ENCODE measurements at places on chromosomes 5 and 9. TPM values are rescaled to one million over a fixed set of nuclear protein-coding genes. Genes with fewer than 3 reads are reported as not detected.

DNA sequence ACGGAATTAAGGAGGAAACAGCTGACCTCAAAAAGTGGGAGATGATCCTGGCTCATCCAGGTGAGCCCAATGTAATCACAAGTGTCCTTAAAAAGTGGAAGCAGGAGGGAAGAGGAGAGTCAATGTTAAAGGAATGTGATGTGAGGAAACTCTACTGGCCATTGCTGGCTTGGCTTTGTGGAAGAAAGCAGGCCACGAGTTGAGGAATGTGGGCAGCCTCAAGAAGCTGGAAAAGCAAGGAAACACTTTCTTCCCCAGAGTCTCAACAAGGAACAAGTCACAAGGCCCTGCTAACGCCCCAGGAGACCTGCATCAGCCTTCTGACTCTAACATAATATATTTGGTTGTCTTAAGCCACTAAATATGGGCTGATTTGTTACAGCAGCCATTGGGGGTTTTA, 252.8 kb downstream of the PSAT1 start:
- H3K4me3 ChIP-seq, result no peak overlapping the region
- no peak overlapping the region for H3K27ac ChIP-seq
- no peak for DNase-seq
- H3K27me3 ChIP-seq, result no peaks in the 10 kb centered on the region
- H3K36me3 ChIP-seq, result no peaks in the 10 kb centered on the region

- no peak overlapping the region for H3K4me3 ChIP-seq
- no peak for DNase-seq
- H3K36me3 ChIP-seq, result no peaks in the 10 kb centered on the region
- H3K27ac ChIP-seq, result no peak overlapping the region
Measured at GRCh38 chr9:113231701-113232100, 10.4 kb downstream of the SLC31A1 start.

DNA sequence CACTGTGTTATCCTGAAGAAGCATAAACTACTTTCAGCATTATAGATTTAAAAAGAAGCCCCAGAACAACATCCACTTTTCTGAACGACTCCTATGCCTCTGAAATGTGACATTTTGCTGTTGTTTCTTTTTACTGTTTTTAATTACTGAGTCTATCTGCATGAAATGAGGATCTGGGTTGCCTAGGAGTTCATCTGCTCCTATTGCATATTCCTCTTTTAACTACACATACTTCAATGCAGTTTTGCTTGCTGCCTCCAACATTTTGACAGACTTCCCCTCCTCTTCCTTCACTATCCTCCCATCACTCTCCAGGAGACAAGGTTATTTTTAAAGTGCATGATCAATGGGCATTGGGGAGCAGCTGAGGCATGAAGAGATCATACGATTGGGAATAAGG, 164.5 kb downstream of the TMC1 start:
- no peak overlapping the region for H3K27ac ChIP-seq
- no peak overlapping the region for H3K4me3 ChIP-seq
- no peaks in the 10 kb centered on the region for H3K4me1 ChIP-seq
- no peaks in the 10 kb centered on the region for H3K27me3 ChIP-seq
- H3K36me3 ChIP-seq, result no peaks in the 10 kb centered on the region

- no peaks in the 10 kb centered on the region for H3K4me1 ChIP-seq
- peaks cover 77% of the 10 kb centered on the region for H3K36me3 ChIP-seq
- H3K27ac ChIP-seq, result no peak overlapping the region
- no peak for DNase-seq
Measured at GRCh38 chr5:1471997-1472963, 27.0 kb upstream of the SLC6A3 start.

GRCh38 chr9:89213396-89213880, 34.8 kb upstream of the SHC3 start:
- H3K27ac ChIP-seq, result no peak overlapping the region
- H3K36me3 ChIP-seq, result no peaks in the 10 kb centered on the region
- H3K4me3 ChIP-seq, result no peak overlapping the region
- H3K27me3 ChIP-seq, result no peaks in the 10 kb centered on the region
- no peak for DNase-seq

GRCh38 chr9:138038244-138038671, 160.7 kb downstream of the CACNA1B start:
- H3K36me3 ChIP-seq, result no peaks in the 10 kb centered on the region
- no peaks in the 10 kb centered on the region for H3K4me1 ChIP-seq
- no peak overlapping the region for H3K27ac ChIP-seq
- no peak for DNase-seq
- no peak overlapping the region for H3K4me3 ChIP-seq
- H3K27me3 ChIP-seq, result no peaks in the 10 kb centered on the region

- no peaks in the 10 kb centered on the region for H3K4me1 ChIP-seq
- H3K4me3 ChIP-seq, result no peak overlapping the region
- H3K36me3 ChIP-seq, result no peaks in the 10 kb centered on the region
Measured at GRCh38 chr5:58330781-58331180, 129.1 kb downstream of the PLK2 start.

- peaks cover 21% of the 10 kb centered on the region for H3K4me1 ChIP-seq
- DNase-seq, result peak; percentile 79
- H3K36me3 ChIP-seq, result no peaks in the 10 kb centered on the region
- peak within 1 kb of the TSS; percentile 60 for H3K4me3 ChIP-seq
- no peak within 1 kb of the TSS for H3K27ac ChIP-seq
- H3K27me3 ChIP-seq, result peaks cover 49% of the 10 kb centered on the region
Measured at GRCh38 chr9:114155263-114155994, at the start of gene COL27A1. Gene COL27A1 (plus strand): TSS chr9:114155537. CDS start chr9:114155951, 414 bp downstream.

DNA sequence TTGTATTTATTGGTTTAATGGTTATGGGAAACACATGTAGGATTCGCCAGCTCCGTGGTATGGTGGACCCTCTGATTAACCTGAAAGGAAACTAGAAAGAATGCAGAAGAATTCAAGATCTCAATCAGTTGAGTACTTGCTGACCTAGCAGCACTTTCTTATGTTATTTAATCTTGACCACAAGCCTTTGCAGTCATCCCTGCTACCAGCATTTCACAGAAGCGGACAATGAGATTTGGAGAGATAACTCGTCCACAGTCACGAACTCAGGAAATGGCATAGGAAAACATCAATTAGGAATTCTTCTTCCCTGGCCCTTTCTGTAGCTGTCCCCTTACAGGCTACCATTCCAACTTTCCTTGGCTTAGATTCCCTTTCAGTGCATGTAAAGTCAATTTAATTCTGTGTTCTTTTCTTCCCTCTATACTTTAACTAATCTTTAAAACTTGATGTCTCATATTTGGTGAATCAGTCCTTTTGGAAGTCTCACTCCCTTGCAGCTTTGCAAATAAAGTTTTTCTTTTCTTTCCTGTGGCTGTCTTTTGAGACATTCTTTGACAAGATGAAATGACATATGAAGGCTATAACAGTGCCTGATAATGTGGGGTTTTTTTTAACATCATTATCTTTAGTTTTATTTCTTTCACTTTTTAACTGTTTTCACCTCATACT, 1.3 kb upstream of the SLC44A1 start:
- H3K36me3 ChIP-seq, result no peaks in the 10 kb centered on the region
- no peak overlapping the region for H3K27ac ChIP-seq
- no peaks in the 10 kb centered on the region for H3K27me3 ChIP-seq
- no peak overlapping the region for H3K4me3 ChIP-seq

GRCh38 chr5:176820937-176821336, 10.6 kb downstream of the UNC5A start:
- no peak overlapping the region for H3K4me3 ChIP-seq
- no peaks in the 10 kb centered on the region for H3K36me3 ChIP-seq
- H3K27me3 ChIP-seq, result no peaks in the 10 kb centered on the region
- H3K4me1 ChIP-seq, result peaks cover 8% of the 10 kb centered on the region

Gene ADAMTSL2
- not detected for total RNA-seq

Gene FBN2
- total RNA-seq, result not detected

All from B cell (primary cell).